ENCODE measurements at places on chromosomes 4 and X.

GRCh38 chr4:154366956-154367355, 124.6 kb downstream of the DCHS2 start:
- no peak for DNase-seq

DNA sequence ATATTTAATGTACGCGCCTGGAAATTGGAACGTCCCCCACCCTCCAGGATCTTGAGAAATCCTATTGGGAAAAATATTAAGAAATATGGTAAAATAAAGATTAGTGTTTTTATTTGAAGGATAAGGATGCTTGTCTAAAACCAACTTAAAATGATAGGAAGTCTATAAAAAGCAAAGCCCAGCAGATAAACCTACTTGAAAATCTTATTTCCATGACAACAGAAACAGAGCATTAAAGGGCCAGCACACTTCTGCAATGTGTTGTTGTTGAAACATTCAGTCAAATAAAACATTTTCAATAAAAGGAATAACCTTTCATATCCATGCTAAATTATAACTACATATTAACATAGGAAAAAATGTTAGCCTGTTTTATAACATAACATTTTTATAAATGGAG, 29.3 kb upstream of the GPM6A start:
- DNase-seq = no peak

DNA sequence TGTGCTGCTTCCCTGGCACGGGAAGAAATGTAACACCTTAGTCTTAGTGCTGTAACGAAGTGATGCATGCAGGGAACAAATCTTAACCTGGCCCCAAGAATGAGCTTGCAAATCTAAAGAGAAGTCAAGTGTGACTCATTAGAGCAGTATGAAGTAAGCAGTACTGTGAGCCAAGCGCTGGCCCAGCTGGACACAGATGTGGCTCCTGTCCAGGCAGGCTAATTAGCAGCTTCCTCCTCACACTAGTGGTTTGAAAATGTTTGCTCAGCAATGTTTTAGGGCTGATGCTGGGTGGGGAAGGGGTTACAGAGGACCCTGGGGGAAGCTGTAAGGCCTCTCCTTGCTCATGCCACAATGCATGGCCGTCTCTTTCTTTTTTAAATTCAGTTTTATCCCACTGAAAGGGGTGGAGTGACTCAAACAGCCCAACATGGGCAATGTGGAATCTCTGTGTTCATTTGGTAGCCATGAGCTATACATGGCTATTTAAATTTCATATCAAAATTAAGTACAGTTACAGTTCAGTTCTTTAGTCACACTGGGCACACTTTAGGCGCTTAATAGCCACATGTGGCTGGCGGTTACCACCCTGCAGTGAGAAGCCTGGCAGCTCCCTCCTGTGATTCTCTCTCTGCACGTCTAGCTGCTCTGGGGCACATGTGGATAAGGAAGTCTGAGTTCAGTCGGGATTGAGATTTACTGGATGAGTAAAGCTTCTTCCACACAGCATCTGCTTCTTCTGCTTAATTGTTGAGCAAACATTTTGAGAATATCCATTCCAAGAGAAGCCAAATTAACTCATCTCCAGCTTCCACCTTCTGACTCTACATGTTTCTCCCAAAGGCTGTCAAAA, 48.8 kb downstream of the MAP7D2 start:
- DNase-seq = no peak

GRCh38 chr4:37452952-37453280, 208.4 kb downstream of the NWD2 start:
- DNase-seq = peak; percentile 15

- peak; percentile 6 for DNase-seq
Measured at GRCh38 chr4:22389240-22389870, 126.5 kb downstream of the ADGRA3 start.

- DNase-seq = no peak
Measured at GRCh38 chrX:41664908-41665307, 23.9 kb upstream of the GPR34 start.

GRCh38 chr4:79182209-79182608, 143.7 kb downstream of the NAA11 start:
- DNase-seq = no peak

- DNase-seq = no peak
Measured at GRCh38 chr4:3366893-3367775, 74.3 kb downstream of the RGS12 start.

GRCh38 chr4:21778702-21779101, 169.9 kb downstream of the KCNIP4 start:
- DNase-seq = no peak

GRCh38 chr4:80213117-80213815, 16.0 kb downstream of the PRDM8 start:
- DNase-seq = no peak

DNA sequence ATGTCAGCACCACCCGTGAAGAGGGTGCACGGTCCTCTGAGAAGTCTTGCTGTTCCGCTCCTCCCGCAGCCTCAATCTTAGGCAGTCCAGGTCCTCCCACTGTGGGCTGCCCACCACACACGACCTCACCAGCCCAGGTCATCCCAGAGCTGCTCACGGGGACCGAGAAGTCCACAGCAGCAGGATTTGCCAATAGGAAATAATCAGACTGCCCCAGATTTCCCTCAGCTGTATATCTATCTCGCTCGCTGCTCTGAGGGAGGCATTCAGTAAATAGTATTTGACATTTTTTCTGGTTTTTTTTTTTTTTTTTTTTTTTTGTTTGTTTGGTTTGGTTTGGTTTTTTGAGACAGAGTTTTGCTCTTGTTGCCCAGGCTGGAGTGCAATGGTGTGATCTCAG, 83.8 kb downstream of the STOX2 start:
- no peak for DNase-seq

- no peak for DNase-seq
Measured at GRCh38 chrX:9790866-9791265, 4.6 kb downstream of the SHROOM2 start.

DNA sequence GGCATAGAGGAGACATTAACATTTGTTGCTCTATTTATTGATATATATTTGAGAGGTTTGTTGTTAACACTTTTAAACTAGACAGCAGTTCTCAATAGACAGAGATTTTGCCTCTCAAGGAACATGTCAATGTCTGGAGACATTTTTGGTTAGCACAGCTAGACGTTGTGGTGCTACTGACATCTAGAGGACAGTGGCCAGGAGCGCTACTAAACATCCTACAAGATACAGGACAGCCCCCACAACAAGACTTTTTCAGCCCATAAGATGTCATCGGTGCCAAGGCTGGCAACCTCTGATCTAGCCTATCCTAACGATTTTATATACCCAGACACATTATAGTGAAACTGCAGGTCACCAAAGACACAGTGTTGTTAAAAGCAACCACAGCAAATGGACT, 18.4 kb upstream of the CTSO start:
- no peak for DNase-seq

GRCh38 chrX:152824841-152825374, 5.6 kb downstream of the CETN2 start:
- DNase-seq = no peak

GRCh38 chrX:26295425-26295824, 79.5 kb downstream of the MAGEB5 start:
- DNase-seq = no peak

GRCh38 chrX:10501611-10502010, 118.8 kb downstream of the MID1 start:
- DNase-seq = no peak

DNA sequence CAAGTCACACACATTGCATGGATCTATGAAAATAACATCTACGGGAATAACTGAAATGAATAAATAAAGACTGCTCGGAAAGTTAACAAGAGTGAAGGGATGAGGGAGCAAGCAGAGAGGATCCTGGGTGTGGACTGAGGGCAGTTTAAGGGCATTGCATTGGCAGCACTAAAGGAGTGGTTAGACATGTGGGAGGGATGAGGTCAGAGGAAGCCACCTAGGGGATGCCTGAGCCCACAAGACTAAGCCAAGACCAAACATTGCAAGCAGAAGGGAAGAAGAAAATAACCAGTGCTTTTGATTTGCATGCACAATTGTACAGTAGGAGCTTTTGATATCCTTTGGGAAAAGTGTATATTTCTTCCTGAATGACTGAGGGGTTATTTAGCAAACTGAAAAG, 106.1 kb downstream of the MSL3 start:
- DNase-seq = no peak

DNA sequence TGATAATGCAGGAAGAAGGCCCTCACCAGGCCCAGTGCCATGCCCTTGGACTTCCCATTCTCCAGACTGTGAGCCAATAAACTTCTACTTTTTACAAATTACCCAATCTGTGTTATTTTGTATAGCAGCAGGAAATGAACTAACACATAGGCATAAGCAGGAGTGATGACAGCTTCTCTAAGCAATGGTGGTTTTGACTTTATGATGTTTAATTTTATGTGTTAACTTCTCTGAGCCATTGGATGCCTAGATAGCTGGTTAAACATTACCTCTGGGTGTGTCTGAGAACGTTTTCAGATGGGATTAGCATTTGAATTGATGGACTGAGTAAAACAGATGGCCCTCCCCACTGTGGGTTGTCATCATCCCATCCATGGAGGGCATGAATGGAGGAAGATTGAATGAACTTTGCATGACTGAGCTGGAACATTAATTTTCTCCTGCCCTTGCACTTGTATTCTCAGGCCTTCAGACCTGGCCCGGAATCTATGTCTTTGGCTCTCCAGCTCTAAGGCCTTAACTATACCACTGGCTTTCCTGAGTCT, 13.9 kb upstream of the PDLIM3 start:
- DNase-seq = no peak

DNA sequence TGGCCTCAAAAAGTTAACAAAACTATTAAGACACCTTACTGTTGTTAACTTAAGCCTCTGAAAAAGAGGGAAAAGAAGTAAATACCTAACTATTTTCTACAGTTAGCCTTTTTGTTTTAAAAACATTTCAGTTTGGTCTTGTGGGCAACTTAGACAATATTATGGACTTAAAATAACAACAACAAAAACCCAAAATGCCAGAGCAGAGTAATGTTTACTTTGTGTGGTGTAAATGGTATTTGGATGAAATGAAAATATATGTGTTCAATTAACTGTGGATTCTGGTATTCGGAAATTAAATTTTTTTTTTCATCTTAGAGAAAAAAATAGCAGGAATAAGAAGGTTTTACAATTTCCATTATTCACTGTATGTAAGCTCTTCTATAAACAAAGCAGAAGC, 79.6 kb upstream of the NPNT start:
- DNase-seq = no peak

Measured in CD4-positive, alpha-beta T cell treated with Interleukin-4 for 4 hours (primary cell).